ENCODE measurements at places on chromosomes 2 and 18. TPM values are rescaled to one million over a fixed set of nuclear protein-coding genes. Genes with fewer than 3 reads are reported as not detected.
A peak's percentile ranks its signal among the peaks of the same experiment; 100 is the strongest.

TEX51 gene
- total RNA-seq, result not detected

FRZB gene
- total RNA-seq, result 0.31 TPM

ACTR2 gene
- total RNA-seq, result 103 TPM

METTL8 gene
- 52.6 TPM for total RNA-seq

FBXO36 gene
- total RNA-seq, result 3.3 TPM

CFAP53 gene
- total RNA-seq, result 0.86 TPM

ACYP2 gene
- 8.9 TPM for total RNA-seq

- peak; percentile 23 for DNase-seq
Observed at GRCh38 chr2:19769513-19769912, 132.3 kb downstream of the TTC32 start.

- DNase-seq, result no peak
Observed at GRCh38 chr2:175107146-175107545, 60.9 kb downstream of the ATF2 start.

- no peak for DNase-seq
Observed at GRCh38 chr2:161418715-161419637, 2.9 kb downstream of the TBR1 start.

DNA sequence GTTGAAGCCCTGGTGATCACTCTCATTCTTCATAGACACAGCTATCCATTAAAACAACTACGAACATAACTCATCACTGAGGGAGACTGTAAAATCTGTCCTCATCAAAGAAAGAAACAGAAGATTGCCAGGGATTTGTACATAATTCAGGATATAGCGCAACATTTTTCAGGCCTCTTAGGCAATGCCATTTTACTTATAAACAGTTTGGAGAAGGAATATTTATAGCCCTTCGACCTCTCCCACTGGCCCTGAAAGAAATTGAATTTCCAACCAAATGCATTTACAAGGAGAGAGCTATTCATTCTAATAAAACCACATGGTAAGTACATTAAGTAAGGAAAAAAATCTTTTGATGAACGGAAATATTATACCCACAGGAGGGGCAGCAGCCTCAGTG lies 295.0 kb downstream of the RAD51AP2 start:
- no peak for DNase-seq

DNA sequence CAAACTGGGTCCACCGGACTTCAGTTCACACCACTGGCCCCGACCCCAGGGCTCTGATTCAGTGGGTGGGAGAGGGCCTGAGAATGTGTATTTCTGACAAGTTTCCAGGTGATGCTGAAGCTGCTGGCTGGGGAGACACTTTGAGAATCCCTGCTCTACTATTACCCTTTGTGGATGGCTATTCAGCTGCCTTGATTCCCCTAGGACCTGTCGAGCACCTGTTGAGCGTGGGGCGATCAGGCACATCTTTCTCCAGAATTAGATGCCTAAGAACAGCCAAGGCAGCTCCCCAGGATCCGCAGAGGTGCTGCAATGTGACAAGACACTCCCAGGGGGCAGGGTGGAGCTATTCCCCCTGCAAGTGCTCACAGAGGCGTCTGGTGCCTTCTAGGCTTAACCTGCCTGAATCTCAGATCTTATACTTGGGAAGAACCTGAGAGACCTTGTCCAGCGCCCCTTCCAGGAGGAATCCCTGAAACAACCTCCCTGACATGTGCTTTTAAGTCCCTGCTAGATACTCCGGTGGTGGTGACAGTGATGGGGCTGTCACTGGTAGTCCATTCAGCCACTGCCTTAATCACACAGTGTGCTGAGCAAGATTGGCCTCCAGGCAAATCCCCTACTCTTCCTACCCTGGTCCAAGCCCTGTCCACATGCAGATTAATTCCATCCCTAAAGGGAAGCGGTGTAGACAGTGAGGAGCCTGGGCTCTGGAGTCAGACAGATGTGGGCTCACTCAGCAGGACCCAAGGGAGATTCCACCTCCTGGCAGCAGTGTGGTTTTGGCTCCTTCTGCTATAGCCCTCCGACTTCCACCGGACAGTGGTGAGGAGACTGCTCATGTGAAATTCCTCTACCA lies 43.4 kb upstream of the OTOF start:
- DNase-seq, result peak; percentile 42

GRCh38 chr18:79479761-79480161 lies 84.0 kb downstream of the NFATC1 start:
- DNase-seq, result no peak

- no peak for DNase-seq
Observed at GRCh38 chr2:207150284-207150683, 15.5 kb downstream of the KLF7 start.

- no peak for DNase-seq
Observed at GRCh38 chr2:151087377-151087776, 174.3 kb downstream of the RBM43 start.

DNA sequence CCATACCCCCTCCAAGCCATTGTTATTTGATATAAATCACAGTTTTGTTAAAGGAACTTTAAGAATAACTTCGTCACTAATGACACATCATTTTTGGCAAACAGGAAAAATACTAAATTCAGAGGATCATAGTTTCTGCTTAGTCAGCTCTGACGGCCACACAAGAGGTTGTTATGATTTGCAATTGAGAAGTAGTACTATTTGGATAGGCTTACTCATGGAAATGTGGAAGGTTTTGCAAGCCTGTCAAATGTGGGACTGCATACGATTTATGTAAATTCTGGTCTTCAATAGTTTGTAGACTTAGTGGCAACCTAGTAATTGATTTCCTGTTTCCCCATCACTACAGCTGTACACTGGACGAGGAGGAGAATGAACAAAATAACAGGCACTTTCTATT lies 108.1 kb downstream of the ARHGEF33 start:
- peak; percentile 55 for DNase-seq

DNA sequence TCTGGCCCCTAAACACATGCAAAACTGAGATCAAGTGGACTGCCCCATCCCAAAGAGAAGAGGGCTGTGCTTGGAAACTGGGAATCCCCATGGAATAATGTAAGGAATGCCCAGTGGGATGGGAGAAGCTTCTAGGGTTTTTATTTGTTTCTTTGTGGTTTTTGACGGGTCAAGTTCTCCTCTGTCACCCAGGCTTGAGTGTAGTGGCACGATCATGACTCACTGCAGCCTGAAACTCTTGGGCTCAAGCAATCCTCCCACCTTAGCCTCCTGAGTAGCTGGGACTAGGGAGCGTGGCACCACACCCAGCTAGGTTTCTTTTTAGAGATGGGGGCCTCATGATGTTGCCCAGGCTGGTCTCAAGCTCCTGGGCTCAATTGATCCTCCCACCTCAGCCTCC lies 101.7 kb upstream of the ZSWIM2 start:
- peak; percentile 85 for DNase-seq

DNA sequence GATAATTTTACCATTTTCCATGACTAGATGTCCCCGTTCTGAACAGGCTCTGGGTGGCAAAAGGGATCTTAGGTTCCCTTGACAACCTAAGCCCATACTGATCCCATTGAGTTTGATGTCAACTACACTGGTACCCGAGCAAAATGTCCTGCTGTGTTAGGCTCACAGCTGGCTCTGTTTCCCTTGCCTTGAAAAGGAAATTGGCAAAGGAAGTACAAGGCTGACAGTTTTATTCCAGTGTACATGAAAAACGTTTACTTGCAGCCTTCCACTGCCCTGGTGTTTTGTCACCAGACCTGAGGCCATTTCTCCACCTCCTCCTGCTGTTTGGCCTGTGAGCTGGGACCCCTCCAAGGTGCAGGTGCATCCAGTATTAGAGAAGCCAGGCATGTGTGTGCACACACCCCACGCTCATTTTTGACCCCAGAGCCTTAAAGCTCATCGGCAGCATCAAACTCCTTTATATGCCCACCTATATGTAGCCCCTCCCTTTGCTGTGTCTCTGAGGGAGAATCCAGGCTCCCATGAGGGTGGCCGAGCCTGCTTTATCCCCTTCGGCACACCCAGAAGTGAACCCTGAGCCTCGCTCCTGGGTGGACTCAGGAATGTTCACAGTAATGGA lies 171.3 kb downstream of the NDUFA10 start:
- DNase-seq, result no peak

- DNase-seq, result no peak
Observed at GRCh38 chr18:69958422-69958821, 10.7 kb upstream of the CD226 start.

GRCh38 chr2:139175510-139175909 lies 395.3 kb upstream of the NXPH2 start:
- DNase-seq, result no peak

DNA sequence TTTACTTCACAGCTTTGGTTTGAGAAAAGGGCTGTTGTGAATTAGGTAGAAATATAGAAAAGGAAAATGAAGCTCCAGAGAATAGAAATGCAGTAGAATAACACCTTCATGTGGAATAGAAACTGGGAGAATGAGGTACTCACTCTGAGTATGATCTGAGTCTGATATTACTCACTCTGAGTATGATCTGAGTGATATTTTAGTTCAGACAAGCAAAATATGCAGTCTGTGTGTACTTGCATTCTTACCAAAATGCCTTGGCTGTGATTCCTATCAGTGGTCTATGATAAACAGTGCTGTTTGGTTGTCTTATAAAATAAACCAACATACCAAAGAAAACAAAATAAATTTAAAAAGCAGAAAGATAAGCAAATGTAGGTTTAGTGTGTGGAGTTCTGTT lies 487.6 kb downstream of the THSD7B start:
- DNase-seq, result no peak

DNA sequence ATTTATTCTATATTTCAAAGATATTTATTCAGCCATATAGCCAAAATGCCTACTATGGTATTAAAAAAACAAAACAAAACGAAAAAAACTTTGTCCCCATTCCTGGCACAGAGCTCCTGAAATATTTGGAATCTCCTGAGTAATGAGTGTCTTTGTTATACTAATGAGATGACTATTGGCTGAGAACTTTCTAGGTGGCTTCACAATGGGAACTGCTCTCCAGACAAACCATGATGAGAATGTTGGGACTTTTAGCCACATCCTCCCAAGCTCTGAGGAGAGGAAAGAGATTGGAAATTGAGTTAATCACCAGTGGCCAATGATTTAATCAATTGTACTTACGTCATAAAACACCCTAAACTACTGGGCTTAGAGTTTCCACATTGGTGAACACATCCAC lies 631.8 kb upstream of the SETBP1 start:
- no peak for DNase-seq

DNA sequence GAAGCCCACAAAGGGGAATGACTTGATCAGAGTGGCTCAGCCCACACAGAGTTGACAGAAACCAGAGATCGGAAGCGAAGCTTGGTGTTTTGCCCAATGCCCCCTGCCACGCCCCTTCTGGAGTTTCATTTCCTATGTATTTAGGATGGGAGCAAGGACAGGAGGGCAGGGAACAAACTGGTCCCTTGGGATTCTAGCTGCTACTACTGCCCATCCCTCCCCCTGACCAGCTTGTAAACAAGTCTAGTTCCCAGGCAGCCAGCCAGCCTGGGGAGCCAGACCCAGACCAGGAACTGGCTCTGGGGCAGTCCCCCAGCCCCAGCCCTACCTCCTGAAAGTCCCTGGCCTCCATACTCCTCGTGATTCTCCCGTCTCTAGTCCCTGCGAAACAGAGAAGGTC lies 8.3 kb downstream of the WNT6 start:
- DNase-seq, result no peak

GRCh38 chr18:41532344-41533086 lies 422.5 kb upstream of the PIK3C3 start:
- peak; percentile 68 for DNase-seq

DNA sequence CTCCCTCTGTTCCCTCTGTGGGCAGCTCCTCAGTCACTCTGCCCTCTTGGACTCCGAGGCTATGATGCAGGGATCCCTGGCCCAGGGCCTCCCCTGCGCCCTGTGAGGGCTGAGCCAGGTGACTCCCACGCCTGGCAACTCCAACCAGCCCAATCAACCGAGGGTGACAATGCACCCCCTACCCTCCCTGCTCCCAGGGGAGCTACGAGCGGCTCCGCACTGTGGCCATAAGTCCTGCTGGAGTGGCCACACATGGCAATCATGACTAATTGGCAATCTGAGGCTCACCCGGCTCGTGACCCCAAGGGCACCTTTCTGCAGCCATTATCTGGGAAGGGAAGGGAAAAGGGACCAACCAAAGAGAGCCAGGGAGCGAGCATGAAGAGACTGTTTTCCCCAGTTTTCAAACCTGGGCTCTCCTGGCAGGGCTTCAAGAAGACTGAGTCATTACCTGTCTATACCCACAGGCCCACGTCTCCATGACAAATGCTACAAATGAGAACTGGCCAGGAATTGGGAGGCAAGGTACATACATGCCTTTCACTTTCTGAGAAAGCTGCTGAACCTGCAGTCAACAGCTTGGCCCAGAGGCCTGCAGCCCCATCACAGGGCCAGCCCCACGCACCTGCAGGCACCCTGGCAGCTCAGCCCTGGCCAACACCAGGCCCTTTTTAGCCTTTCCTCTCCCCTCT lies 45.1 kb downstream of the RPL31 start:
- DNase-seq, result peak; percentile 74

- no peak for DNase-seq
Observed at GRCh38 chr2:132813422-132813821, 143.4 kb upstream of the LYPD1 start.

GRCh38 chr18:12474146-12474545 lies 66.4 kb downstream of the PRELID3A start:
- no peak for DNase-seq

GRCh38 chr2:152470861-152471854 lies 136.2 kb downstream of the FMNL2 start:
- no peak for DNase-seq

DNA sequence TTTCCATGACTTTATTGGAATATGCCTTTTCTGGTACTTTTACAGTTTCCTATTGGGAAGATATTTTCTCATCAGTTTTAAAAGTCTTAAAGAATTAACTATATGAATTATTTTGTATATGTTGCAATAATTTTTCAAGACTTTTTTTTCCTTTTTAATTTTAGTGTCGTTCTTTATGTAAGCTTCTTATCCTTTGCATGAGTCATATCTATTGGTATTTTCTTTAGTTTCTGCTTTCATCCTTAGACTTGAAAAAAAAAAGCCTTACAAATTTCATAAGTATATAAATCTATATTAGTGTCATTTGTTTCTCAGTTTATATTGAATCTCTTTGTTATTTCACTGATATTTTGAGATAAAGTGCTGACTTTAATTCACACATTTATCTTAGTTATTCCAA lies 94.9 kb downstream of the DSEL start:
- DNase-seq, result no peak

DNA sequence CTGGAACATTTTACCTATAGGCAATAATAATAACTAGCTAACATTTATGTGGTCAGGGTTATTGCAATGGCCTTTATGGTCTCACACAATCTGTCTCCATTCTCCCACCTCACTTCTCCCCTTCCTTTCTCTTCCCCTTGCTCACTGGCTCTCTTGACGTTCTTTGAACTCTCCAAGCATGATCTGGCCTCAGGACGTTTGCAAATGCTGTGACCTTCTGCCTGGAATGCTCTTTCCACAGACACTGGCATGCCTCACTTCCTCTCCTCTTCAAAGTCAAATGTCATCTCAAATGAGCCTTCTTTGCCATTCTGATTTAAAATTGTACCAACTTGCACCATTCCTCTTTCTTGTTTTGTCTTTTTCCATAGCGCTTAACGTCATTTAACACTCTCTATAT lies 25.3 kb upstream of the GCG start:
- DNase-seq, result no peak

DNA sequence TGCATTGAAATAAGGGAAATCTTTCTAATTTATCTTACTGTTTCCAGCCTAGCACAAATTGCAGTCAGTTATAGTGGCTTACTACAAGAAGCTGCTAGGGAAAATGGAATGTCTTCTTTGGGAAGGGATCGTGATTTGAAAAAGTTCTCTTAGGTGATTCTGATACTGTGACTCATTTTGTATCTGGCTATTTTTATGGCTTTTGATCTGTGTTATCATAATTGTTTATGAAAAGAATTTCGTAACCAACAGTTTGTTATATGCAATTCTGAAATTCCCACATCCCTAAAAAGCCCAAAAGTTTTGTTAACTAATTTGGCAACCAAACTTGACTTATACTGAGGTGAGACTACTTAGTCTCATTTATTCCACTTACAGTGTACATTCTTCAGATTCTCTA lies 12.4 kb downstream of the PTPN4 start:
- DNase-seq, result no peak
